Posterior vena cava (tissue), 2 donors: ENCODE measurements at places on chromosomes 2 and 18.

GRCh38 chr2:145221032-145221431, 701.1 kb upstream of the ZEB2 start:
- no peak for DNase-seq

- no peak for DNase-seq
Measured at GRCh38 chr2:178767094-178768060, 39.8 kb downstream of the TTN start.

- no peak for DNase-seq
Measured at GRCh38 chr18:36830158-36830495, 1.2 kb downstream of the KIAA1328 start.

GRCh38 chr2:98893911-98894321, 42.1 kb downstream of the CRACDL start:
- DNase-seq: peak; percentile 74

DNA sequence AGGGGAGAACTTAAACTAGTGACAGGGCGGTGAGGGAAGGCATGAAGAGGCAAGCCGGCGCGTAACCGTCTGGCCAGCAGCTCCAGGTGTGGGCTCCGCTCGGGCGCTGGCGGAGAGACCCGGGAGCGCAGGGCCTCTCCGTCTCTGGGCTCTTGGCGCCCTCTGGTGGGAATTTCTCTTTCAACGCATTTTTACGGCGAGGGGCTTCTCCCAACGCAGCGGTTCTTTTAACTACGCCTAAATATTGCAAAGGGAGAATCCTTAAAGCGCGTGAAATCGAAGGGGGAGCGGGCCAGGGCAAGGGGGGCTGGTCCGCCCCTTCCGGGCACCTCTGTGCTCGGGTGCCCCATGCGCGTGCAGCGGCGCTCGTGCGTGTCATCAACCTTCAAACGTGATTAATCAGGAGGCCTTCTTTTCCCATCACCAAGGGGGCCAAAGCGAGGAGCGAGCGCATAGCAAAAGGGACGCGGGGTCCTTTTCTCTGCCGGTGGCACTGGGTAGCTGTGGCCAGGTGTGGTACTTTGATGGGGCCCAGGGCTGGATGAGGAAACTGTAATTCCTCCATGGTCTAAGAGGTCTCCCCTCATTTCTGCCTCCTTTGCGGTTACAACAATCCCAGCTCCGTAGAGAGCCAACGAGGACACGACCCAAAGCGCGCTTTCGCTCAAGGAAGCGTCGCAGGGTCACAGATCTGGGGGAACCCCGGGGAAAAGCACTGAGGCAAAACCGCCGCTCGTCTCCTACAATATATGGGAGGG, 762 bp upstream of the GAD1 start:
- DNase-seq: no peak

- peak; percentile 54 for DNase-seq
Measured at GRCh38 chr2:219439506-219439905, 4.9 kb downstream of the SPEG start.

GRCh38 chr2:222439692-222440091, 15.3 kb downstream of the SGPP2 start:
- no peak for DNase-seq

DNA sequence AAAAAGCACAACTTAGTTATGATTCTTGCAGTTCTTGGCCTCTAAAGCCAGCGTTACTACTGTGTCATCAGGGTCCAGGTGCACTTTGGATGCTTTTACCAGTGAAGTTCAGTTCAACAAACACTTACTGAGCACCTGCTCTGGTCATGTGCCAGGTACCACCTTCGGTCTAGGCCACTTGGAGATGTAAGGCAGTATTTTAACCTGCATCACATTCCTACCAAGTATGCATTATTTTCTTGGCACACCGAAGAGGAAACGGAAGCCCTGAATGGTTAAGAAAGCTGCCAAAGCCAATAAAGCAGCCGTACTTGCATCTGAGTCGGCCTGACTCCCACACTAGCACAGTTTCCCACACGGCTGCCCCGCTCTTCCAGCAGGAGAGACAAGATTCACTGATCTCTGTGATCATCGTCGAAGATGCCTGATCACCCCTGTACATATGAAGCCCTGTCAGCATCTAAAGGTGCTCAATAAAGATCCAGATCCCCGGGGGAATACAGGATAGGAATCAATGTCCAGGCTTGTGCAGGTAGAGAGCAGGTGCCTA, 427.1 kb downstream of the EIPR1 start:
- DNase-seq: no peak

GRCh38 chr2:68368654-68369336, 3.7 kb downstream of the PLEK start:
- DNase-seq: no peak

DNA sequence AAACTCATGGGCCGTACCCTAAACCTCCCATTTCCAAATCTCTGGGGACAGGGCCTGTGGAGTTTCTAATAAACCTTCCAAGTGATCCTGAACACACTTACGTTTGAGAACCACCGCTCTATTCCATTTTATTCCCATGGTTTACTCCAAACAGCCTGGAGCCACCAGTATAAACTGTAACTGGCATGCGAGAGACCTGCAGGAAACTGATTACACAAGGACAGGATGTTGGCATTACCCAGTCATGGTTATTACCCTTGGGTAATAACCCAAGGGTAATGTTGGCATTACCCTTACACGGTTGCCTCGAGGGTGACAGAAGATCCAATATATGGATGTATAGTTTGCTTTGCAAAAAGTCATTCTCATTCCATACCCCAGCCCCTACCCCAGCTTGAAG, 37.0 kb upstream of the YPEL5 start:
- no peak for DNase-seq
